ENCODE measurements at places on chromosomes 1 and 21.

- no peak for DNase-seq
Observed at GRCh38 chr1:207605444-207606361, 39.2 kb upstream of the CR1L start.

- no peak for DNase-seq
Observed at GRCh38 chr1:230900984-230901383, 32.7 kb upstream of the C1orf198 start.

- no peak for DNase-seq
Observed at GRCh38 chr21:23542097-23542496, 2065.2 kb downstream of the MRPL39 start.

DNA sequence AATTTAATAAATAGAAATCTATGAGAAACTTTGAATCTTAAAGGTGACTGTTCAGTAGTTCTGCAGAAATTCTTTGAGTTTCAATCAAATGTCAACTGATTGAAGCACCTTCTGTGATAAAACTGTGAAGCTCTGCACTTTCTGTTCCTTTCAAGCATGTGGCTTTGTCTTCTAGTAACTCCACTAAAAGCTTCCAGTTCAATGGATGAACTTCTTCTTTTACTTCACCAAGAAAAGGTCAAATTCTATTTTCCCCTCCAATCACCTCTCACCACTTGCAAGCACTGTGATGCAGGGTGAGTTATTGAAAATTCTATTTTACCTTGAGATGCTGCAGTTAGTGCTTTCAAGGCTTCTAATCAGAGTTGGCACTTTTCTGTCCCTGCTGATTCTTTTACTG is 515.3 kb upstream of the B3GALT2 start:
- no peak for DNase-seq

DNA sequence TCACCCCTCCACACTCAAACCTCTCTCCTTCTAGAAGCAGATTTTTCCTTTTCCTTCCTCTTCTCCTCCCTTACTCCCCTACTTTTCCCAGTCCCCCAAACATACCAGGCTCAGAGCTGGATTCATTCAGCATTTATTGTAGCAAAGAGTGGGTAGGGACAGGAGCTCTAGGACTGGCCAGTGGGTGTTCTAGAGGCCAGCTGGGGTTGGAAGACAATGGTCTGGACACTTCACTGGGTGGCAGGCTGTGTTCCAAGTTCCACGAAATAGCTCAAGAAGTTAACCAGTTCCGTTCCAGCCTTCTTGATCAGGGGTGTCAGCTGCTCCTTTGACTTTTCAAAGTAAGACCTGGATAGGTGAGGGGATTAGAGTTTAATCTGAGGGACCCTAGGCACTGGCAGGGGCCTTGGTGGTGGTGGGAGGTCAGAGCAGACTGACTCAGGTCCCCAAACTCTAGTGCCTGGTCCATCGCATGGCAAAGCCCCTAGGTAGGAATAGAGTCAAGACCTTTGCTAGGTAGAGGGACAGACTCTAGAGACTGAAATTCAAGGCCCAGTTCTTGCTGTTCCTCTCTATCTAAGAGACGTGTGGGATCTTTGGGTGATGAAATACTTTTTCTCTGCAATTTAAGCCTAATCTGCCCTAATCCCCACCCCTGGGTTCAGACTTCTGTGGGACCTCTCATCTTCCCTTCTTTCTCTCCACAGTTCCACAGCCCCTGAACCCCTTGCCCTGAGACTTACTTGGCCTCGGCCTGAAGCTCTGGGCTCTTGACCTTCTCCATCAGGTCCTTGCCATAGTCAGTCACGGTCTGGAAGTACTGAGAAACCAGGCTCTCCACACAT is 1.0 kb downstream of the APOA2 start:
- DNase-seq, result no peak

- no peak for DNase-seq
Observed at GRCh38 chr1:204361341-204361771, 1.6 kb upstream of the PLEKHA6 start.

DNA sequence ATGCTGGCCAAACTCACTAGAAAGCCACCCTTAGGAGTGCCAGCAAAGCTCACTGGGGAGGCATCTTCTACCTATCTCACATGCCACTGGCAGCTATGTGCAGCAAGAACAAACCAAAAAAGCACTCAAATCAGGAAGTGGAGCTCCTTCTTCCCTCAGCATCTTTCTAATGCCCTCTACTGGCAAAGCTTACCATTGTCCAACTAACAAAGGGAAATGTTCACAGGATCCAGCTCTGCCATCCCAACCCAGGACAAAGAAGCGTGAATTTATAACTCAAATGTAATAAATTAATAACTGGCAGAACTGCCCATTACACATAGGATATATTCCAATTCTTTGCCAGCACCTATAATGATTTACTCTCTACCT is 38.9 kb downstream of the LEPR start:
- DNase-seq, result peak; percentile 49

GRCh38 chr1:223219846-223220610 is 77.0 kb upstream of the TLR5 start:
- DNase-seq, result no peak

GRCh38 chr21:40128891-40129290 is 261.7 kb downstream of the PCP4 start:
- no peak for DNase-seq

DNA sequence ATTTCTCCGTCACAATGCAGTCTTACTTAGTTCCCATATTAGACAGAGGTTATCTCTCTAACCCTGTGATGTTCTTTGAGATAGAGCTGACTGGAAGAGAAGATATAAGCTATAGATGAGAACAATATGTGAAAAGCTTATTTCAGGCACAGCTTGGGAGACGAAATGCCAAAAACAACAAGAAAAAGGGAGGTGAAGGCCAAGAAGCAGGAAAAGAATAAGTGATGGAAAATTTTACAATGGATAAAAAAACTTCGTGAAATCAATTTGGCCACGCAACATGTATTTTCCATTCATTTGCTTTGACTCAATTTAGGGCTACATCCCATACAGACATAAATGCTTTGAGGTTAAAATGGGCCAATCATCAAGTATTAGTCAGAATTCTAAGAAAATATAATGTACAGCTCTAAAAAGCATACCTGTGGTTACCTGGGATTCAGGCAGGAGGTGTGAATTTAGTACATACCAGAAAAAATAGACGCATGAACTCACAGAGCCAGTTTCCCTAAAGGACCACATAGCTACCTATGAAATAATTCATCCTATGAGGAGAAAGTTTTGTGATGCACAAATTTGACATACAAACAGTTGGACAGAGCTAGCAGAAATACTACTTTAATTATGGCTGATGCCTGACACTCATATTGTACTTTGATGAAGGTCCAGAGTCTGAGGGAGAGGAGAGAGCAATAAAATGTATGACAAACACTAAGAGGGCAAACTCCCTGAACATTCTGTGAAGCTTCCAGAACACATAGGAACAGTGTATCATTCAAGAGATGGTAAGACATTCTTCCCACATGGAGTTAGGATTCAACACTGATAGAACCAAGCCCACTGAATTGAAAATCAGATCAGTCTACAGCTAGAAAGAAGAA is 12.1 kb downstream of the RGS1 start:
- DNase-seq, result no peak

DNA sequence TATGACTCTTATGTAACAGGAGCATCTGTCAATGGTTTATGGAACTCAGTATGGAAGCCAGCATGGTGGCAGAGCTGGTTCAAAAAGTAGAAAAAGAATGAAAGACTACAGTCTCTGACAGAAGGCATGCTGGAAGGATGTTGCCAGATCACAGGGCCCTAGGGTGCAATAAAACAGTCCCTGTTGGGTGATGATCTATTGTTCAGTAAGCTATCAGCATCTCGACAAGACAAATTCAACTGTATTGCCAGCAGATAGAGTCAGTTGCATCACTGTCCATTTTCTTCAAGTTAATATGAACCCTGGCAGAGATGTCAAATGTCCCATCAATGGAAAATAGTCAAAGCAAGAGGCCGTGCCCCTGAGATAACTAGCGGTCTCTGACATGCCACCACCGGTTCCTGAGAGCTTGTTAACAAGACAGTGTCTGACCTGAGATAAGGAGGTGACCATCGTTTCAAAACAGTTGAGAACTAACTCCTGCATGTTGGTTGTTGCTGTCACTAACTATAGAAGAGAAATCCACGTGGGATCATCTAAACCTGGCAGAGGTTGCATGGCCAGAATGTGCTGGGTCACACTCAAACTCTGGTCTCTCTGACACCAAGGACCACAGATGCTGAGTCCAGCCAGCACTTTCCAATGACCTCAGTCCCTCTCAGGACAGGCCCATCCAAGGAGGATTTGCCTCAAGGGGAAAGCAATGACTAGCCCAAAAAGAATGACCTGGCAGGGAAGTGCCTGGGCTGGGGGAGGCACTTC is 125.9 kb downstream of the RIPK4 start:
- DNase-seq, result no peak

DNA sequence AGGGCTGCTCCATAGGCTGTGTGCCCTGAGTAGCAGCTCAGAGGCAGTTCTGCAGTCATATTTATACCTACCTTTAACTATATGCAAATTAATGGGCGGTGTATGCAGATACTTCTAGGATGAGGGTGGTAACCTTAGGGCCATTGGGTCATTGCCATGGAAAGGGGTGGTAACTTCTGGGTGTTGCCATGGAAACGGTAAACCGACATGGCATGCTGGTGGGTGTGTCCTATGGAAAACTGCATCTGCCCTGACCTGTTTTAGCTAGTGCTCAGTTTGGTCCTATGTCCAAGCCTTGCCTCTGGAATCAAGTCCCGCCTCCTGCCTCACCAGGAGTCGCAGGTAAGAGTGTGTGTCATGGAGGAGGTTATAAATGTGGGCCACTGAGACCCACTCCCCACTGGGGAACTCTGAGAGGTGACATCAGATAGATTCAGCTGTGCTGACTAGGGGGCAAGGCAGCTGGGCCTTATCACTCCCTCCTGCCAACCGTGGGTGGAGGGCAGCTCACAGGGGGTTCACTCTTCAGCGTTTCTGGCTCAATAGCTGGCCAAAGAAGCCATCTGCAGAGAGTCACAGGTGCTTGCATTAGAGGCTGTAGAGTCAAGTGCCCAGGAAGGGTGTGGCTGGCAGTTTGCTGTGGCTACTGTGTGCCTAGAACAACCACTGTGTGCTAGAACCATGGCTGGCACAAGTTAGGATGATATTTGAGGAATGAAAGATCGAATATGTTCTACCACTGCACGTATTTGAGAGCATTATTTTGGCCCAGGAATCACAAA is 19.0 kb downstream of the BACE2 start:
- no peak for DNase-seq

DNA sequence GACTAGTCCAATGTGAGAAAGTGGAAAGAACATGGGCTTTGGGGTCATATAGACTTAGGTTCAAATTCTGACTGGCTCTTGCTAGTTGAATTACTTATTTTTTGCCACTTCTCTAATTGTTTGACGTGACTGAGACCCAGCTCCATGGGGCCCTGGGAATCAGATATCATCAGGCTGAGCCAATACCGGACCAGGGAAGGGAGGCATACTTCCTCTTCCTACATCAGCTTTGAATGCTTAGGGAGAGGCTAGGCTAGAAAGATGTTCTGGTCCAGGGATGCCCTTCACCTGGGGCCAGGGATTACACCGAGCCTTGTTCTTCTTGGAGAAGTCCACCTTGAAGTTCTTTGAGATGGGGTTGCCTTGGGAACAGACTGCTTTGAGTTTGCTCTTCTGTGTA is 3.7 kb upstream of the NR1I3 start:
- DNase-seq, result no peak

GRCh38 chr1:114521396-114522263 is 10.6 kb upstream of the TRIM33 start:
- no peak for DNase-seq

- no peak for DNase-seq
Observed at GRCh38 chr1:236581528-236581927, 22.8 kb downstream of the HEATR1 start.

DNA sequence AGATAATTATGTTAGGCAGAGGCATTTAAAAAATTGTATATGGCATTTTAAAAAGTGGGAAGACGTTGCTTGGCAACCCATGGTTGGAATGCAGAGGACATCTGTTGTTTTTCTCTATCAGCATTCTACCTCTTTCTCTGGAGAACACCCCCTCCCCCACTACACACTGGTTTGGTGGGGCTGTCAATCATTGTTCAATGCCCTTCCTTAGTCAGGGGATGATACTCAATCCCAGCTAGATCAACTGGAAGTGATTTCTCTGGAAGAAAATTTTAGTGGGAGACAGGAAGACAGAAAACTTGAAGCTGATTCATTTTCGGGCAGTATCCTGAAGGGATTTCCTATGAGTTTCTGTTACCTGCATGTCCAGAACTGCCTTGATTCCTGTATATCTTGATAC is 35.7 kb upstream of the CAP1 start:
- DNase-seq, result no peak

DNA sequence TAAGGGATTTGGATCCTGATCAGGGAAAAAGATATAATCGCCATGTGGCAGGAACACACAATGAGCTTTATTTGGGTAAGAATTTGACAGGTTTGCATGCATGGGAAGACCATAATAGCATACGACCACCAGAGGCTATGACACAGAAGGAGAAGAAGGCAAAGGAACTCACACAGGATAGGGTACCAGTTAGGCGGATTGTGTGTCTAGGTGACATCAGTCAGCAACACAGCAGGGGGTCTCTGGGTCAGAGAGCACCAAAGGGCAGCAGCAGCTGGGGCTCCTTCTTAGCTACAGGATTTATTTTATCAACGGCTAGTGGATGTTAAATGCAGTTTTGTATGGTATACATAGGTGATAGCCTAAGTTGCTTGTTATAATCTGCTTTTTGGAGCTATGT is 551.3 kb downstream of the KCNT2 start:
- no peak for DNase-seq

DNA sequence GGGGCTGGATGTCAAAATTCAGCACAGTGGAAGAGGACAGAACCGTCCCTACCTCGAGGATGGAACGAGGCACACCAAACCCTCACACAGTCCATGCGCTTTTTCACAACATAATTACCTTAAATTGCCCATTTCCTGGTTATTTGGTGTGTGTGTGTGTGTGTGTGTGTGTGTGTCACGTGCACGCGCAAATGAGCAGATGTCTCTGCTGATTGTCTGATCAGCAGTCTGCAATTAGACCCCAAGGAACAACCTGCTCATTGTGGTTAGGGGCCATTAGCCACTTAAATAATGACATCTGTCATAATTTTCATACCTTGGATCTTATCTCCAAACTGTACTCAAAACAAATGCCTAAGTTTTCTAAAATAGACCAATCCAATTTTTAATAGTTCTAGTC is 23.2 kb downstream of the AVPR1B start:
- no peak for DNase-seq

DNA sequence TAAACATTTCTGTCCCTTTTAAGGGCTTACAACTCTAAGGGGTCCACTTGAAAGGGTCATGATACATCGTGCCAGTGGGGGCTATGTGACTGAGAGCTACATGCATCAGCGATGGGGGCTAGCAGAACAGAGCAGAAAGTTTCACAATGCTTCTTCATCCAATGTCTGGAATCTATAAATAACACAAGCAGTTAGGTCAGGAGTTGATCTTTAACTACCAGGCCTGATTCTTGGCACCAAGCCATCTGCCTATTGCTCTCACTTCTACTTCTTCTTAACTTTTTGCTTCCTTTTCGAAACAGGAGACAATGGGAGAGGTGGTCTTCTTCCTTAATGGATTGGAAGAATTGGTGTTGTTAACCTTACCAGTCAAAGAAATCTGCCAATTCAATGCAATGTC is 410.0 kb downstream of the TGFB2 start:
- DNase-seq, result no peak
